ENCODE measurements at places on chromosomes 11 and 22.

DNA sequence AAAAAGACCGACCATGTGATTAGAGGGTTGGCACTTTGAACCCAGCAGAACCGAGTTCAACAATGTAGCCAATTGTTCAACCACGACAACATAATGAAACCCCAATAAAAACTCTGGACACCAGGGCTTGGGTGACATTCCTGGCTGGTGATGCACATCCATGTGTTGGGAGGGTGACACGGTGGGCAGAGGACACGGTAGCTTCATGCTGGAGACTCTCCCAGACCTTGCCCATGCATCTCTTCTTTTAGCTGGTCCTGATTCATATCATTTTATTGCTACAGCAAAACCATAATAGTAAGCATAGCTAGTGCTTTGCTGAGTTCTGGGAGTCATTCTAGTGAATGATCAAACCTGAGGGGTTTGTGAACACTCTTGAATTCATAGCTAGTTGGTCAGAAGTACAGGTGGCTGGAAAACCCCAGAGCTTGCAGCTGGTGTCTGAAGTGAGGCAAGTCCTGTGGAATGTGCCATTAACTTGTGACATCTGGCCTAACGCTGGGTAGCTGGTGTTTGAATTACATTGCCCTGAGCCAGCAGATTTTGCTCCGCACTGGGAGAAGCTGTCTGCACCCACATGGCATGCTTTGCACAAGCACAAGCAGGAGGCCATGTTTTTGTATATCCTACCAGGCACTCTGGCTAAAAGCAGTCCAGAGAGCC is 14.0 kb downstream of the RPUSD4 start:
- no peak for DNase-seq

- no peak for DNase-seq
Measured at GRCh38 chr11:110977661-110978060, 265.4 kb upstream of the ARHGAP20 start.

GRCh38 chr11:92627615-92628256 is 341.7 kb upstream of the MTNR1B start:
- DNase-seq, result no peak

GRCh38 chr22:24181996-24182899 is 961 bp downstream of the SUSD2 start:
- no peak for DNase-seq

DNA sequence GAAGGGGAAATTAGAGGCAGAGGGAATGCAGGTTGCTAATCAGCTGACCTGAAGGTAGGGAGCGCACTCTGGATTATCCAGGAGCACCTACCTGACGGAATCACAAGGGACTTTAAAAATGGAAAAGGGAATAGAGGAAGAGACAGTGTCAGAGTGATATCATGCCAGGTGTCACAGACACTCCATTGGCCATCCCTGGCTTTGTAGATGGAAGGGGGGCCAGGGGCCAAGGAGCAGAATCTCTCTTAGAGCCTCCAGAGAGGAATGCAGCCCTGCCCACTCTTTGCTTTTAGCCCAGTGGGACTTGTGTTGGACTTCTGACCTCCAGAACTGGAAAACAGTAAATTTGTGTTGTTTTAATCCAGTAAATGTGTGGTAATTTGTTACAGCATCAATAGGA is 37.9 kb downstream of the DKK3 start:
- no peak for DNase-seq

DNA sequence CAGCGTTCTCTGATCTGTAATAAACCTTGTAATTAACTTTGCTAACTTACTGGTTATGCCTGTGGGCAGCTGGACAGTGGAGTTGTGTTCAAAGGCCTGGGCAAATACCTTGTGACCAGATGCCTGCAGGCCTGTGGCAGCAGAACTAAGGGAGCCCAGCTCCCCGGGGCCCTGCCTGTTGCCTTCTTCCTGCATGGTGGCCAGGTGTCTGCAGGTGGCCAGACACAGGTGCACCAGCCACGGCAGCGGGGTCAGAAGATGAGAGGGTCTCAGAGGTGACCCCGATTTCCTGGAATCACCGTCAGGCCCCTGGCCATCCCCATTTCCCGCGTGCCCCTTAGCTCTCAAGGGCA is 127.2 kb downstream of the OSBP2 start:
- DNase-seq, result no peak

DNA sequence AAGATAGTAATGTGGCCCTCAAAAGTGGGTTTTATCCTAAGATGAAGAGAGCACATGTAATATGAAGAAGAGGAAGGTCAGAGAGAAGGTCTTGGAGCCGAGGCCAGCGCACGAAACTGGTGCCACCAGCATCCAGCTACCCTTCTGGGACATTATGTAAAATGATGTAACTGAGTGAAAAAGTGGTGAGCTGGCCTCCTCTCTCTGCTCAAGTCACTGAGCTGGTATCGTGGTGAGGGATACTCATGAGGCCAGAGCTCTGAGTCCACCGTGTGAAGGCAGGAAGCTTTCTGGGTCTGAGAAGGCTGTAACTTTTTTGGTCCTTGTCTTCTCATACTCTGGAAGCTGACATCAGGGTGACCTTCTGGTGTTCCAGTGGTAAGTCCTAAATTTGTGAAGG is 25.1 kb downstream of the RNF185 start:
- no peak for DNase-seq

- no peak for DNase-seq
Measured at GRCh38 chr22:30906946-30907345, 61.6 kb downstream of the MORC2 start.

DNA sequence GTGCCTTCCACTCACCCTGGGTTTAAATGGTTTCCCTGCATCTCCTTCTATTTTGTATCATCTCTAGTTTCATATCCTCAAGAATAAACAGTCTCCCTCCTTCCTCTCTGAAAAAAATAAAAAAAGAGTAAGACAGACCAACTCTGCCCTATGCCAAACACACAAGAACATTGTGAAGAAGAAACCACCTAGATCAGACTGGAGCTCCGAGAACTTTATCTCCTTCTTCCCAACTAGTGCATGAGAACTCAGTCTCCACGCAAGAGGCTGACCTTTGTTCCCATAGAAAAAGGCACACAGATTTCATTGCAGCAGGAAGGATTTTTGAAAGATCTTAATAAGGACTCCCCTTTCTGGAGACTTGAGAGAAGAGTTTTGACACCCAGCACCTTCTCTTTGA is 8.7 kb upstream of the PEX26 start:
- DNase-seq, result no peak

DNA sequence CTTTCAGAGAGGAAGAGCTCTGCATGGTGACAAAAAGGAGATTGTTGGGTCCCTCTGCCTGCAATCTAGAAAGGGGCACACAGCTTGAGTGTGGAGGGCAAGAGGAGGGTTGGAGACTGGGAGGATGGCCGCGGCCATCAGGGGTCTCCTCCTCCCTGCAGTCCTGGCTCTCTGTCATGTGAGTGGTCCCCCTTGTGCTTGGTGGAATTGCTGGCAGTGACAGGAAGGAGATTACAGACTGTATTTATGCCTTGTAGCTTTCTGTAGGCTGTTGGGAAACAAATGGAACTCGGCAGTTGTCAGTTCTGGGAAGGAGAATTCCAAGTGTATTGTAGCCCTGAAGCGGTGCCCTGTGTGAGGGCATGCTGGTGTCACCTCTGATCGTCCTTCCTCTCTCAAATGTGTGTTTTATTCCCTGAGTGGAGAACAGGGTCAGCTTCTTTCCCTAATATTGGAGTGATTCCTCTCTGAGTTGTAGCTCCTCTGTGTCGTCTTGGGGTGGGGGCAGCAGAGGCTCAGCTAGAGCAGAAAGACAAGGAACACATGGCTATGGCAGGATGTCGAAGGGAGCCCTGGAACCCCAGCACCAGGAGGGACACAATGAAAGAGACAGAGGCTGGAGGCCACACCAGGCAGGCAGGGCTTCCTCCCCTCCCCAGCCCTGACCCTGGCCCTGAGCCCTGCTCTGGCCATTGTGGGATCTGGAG is 163.1 kb downstream of the PKNOX2 start:
- DNase-seq, result no peak

- DNase-seq, result no peak
Measured at GRCh38 chr11:94855666-94856065, 87.5 kb downstream of the AMOTL1 start.

DNA sequence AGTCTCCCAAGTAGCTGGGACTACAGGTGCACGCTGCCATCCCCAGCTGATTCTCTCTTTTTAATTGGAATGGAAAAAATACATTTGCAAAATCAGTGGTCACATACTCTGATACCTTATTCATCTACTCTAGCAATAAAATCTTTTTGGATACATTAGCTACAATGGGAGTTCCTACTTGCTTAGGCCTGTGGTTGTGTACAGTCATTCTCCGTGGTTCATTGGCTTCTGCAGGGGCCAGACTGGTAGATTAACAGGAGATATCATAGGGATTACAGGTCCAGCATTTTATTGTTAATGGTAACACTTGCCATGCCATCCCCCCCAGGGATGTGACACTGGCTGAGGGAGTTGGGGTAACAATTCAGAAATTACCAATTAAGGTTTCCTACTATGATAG is 140.0 kb downstream of the ADAMTS15 start:
- DNase-seq, result no peak

DNA sequence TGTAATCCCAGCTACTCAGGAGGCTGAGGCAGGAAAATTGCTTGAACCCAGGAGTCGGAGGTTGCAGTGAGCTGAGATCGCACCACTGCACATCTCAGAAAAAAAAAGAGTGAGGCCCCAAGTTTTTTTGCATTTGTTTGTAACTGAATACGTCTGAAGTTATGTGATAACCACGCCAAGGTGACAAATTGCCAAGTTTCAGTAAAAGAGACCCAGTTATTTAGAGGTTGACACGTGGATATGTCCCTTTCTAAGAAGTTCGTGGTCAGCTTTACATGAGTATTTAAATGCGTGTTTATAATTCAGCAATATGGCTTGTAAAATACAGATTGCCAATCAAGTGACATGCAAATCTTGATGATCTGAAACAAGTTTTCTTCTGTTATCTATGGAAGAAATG is 8.0 kb downstream of the PPARA start:
- DNase-seq, result no peak

DNA sequence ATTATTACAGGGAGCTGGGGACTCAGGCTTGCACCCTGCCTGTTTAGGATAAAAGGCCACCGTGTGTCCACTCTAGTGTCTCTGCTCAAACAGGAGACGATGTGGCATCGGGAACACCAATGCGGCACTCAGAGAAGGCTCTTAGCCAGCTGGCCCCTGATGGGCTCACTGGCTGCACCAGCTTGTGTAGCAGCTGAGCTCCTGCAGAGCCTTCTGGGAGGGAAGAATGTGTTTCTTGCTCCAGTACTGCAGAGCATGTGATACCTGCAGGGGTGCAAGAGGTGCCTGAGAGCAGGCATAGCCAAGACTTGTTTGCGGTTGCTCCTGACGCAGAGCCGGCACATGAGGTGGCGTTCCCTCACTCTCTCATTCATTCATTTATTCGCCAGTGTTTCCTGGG is 44.4 kb upstream of the KCNQ1OT1 start:
- no peak for DNase-seq

GRCh38 chr22:26417406-26417805 is 11.7 kb upstream of the ASPHD2 start:
- DNase-seq, result no peak

- DNase-seq, result no peak
Measured at GRCh38 chr11:118217575-118217974, 7.2 kb downstream of the JAML start.

DNA sequence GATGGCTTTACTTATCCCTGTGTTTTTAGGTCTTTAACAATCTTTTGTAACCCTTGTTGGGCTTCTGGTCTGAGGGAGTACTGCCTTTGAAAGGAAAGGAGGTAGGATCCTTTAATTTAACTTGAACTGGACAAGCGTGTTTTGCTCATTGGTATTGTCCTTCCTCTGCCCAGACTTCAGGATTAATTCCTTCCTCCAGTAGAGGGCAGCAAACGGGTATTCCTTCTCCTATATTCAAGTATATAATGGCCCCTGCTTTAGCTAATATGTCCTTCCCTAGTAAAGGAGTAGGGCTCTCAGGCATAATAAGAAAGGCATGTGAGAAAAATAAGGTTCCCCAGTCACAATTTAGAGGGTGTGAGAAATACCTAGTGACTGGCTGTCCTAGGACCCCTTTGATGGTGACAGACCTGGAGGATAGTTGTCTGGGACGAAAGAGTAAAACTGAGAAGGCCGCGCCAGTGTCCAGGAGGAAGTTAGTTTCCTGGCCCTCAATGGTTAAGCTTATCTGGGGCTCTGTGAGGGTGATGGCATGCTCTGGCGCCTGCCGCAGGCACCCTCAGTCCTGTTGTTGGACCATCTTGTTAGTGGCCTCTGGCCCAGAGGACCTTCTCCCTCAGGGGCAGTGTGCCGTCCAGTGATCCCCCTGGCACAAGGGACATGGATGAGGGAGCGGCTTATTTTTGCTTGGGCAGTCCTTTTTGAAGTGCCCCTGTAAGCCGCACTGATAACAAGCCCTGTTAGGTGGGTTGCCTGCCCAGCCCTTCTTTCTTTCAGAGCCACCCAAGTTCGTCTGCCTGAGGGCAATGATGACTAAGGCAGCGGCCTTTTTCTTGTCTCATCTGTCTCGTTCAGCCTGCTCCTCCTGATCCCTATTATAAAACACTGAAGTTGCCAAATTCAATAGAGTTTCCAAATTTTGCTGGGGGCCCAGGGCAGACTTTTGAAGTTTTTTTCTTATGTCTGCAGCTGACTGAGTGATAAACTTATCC is 51.8 kb downstream of the C11orf71 start:
- no peak for DNase-seq

GRCh38 chr11:93444617-93445073 is 98.5 kb downstream of the SMCO4 start:
- DNase-seq, result no peak
